DMS 273 treated with DMSO at 0.1 percent for 48 hours (cell line): ENCODE measurements at places on chromosomes 2 and 18.
A peak's percentile ranks its signal among the peaks of the same experiment; 100 is the strongest.

- DNase-seq, result no peak
Observed at GRCh38 chr2:109194620-109194937, 65.6 kb downstream of the SH3RF3 start.

DNA sequence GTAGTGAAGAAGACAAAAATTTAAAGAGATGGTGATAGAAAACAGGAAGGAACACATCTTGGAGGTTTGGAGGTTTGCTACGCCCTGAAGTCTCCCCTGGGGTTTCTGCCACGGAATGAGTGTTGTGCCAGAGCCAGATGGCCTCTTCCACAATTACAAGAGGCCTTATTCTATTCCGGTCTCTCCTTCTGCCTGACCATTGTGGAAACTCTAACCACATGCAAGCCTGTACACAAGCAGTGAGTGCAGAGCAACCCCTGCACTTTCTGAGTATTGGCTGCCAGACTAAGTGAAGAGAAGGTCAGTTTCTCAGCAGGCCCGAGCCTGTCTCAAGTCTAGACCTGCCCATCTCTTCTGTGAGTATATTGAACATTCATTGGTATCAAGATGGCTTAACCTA, 22.7 kb upstream of the MYO1B start:
- DNase-seq, result peak; percentile 51

- no peak for DNase-seq
Observed at GRCh38 chr2:154433010-154433409, 265.5 kb upstream of the KCNJ3 start.

DNA sequence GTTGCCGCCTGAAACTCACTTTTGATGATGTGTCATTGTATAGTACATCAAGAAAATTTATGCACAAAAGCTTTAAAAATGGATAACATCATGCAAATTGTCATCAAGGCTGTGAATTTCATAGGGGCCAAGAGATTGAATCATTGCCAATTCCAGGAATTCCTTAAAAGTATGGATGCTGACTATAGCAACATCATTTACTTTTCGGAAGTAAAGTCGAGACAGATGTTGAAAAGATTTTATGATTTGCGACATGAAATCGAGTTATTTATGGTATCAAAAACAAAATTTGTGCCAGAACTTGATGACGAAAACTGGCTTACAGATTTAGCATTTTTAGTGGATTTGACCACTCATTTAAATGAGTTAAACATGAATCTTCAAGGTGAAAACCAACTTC, 56.3 kb downstream of the ASB1 start:
- no peak for DNase-seq

DNA sequence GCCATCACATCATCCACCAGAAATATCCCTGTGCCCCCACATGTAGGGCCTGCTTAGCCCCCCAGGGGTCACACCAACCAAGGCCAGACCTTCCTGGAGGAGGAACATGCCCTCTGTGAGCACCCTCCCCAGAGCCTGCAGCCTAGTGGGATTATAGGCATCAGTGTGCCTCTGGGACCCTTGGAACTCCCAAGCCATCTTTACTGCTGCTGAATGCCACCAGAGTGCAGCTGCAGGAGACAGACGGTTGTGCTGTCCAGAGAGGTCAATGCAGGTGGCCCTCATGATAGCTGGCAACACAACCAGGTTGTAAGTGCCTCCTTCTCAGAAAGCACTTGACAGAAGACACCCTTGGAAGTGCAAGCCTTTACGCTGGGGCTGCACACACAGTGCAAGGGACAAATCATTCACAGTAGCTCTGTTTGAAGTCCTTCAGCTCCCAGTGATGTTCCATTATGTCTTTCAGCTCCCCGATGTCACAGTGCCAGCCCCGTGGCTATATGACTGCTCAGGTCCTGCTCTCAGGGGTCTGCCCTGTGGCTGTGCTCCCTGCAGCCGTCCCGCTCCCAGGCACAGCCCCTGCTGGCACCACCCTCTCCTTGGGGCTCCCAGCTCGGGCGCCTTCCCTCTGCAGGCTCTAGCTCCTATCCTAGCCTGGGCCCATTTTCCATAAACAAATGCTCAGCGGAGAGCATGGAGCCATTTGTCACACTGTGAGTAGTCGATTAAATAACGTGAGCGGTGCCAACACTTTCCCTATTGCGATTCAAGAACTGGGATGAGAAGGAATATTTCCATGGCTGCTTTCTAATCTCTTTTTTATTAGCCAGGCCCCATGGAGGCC, 65.1 kb downstream of the EDAR start:
- DNase-seq, result no peak

- no peak for DNase-seq
Observed at GRCh38 chr2:230335864-230336506, 9.0 kb downstream of the SP140L start.

DNA sequence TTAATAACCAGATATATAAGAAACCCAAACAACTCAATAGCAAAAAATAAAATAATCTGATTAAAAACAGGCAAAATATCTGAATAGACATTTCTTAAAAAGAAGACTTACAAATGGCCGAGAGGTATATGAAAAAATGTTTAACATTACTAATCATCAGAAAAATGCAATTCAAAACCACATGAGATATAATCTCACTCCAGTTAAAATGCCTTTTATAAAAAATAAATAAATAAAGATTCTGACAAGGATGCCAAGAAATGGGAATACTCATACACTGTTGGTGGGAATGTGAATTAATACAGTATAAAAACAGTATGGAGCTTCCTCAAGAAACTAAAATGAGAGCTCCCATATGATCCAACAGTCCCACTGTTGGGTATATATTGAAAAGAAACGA, 33.9 kb upstream of the BMP10 start:
- no peak for DNase-seq

DNA sequence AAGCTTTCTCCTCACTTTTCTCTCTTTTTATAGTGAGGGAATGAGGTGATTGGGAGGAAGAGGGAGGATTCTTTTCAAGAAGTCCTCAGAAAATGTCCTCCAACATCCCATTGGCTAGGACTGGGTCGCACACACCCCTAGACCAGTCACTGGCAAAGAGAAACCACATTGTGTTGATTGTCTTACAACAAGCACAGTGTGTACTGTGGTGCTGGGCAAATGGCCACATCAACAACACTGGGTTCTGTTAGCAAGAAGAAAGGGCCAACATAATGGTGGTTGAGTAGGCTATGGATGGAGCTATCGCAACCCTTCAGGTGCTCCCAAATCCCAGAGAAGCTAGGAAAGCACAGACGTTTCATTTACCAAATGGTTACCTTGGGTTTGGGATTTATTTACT, 18.7 kb upstream of the PTPN4 start:
- no peak for DNase-seq

DNA sequence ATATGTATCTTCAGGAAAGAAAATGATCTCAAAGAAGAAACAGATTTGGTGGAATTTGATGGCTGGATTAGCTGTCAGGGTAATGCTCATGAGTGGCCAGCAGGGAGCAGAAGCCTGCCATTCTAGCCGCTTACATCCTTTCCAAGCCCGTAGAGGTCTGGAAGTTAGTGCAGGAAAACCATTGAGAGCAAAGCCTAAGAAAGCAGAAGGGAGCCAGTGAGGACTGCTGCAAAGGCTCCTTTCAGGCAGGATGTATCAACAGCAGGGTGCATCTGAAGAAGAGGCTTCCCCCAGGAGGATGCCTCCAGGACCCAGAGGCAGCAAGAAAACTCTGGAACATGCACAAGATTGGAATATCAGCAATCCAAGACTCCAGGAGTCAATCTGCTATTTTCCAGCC, 22.9 kb upstream of the LBH start:
- DNase-seq, result peak; percentile 30

DNA sequence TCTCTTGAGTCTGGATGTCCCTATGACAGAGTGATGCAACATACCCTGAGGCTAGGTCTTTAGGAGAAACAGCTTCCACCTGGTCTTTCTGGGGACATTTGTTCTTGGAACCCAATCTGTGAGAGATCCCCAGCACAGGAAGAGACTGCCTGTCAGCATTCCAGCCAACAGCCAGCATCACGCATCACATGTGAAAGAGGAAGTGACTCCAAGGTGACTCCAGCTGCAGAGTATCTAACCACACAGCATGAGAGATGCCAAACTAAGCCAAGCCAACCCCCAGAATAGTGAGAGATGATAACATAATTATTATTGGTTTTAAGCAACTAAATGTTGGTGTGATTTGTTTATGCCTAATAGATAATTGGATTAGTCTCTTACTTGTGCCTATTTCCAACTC, 35.7 kb downstream of the C18orf63 start:
- DNase-seq, result no peak

GRCh38 chr18:79659733-79660132, 19.9 kb upstream of the CTDP1 start:
- no peak for DNase-seq

- DNase-seq, result no peak
Observed at GRCh38 chr18:9930299-9930884, 16.6 kb downstream of the VAPA start.

DNA sequence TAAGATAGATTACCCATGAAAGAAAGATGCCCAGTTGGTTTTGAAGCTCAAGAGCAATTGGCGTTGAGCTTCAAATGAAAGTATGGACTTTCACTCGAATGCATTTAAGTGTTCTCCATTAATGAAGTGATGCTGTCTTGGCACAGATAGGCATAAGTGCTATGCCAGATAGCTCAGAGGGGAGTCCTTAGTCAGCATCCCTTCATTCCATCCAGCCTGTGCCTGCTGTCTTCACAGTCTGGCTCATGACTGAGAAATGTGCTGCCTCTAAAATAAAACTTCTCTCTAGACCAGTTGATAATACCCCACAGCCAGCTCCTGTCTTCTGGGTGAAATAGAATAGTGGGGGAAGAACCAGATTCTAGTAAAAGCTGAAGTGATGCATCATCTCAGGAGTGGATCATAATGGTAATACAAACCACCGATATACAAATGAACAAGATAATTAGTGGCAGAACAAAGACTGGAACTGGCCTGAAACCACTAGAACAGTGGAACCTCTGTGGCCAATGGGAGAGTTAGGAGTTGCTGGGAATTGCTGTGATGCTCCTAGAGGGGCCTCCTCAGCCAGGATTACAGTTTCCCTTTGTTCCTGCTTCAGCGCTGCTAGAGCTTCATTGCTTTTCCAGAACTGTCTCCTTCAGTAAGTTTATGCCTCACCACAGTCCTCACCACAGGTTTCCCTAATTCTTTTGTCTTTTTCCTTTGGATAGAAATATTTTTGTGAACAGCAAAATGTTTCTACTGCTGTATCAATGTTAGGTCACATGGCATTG, 359.3 kb downstream of the KIAA1328 start:
- DNase-seq, result no peak

DNA sequence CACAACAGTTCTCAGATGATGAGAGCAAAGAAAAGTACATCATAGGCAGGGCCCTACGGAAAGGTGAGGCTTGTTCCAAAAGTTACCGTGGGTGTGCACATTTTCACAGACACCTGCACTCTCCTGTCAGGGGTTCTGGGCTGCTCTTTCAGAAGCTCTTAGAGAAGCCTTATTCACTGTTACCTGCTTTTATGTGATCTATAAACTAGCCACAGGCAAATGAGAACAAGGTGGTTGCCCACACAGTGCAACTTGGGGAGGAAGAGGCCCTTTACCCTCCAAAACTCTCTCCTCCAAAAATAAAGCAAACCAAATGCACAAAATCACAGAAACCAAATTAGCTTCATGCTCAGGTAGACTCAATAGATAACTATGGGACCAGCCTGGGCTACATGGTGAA, 11.1 kb upstream of the CUL3 start:
- no peak for DNase-seq

GRCh38 chr2:69087211-69087911, 74.4 kb downstream of the ANTXR1 start:
- no peak for DNase-seq

DNA sequence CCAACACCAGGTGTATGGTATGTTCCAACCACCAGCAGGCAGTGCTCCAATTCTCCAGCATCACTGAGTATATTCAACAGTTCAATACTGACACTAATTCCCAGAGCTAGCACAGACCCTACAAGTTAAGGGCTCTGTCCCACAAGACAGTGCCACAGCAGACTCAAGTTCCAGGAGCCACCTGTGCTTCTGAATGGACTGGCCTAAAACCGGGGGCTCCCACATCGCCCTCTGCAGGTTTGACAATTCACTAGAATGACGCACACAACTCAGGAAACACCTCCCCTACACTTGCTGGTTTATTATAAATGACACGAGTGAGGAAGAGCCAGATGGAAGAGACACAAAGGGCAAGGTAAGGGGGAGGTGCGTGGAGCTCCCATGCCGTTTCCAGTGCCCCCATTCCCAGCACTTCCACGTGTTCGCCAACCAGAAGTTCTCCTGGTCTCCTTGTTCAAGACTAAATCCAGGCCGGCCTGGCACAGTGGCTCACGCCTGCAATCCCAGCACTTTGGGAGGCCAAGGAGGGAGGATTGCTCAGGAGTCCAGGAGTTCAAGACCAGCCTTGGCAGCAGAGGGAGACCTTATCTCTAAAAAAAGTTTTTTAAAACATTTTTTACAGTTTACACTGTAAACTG, 12.2 kb upstream of the ATP6V1B1 start:
- DNase-seq, result no peak

GRCh38 chr2:44746856-44747615, 194.5 kb upstream of the SIX3 start:
- no peak for DNase-seq

- no peak for DNase-seq
Observed at GRCh38 chr2:180370511-180371205, 363.6 kb upstream of the CWC22 start.

- no peak for DNase-seq
Observed at GRCh38 chr2:238970553-238971081, 122.7 kb downstream of the TWIST2 start.

DNA sequence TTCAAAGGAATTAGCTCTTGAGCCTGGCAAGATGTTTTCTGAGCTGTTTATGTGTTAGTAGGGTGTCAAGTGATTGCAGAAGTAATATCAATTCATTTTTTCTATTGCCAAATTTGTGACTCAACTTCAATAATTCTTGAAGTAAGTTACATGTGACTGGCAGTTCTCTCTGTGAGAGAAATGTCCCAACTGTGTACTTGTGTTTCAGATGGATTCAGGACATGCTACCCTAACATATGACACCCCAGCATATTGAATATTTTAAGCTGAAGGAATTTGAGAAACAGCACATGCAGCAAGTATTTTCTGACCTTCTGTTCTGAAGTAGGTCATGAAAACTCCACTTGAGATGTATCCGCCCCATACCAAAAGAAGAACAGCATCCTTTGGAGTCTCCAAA, 263.6 kb downstream of the XIRP2 start:
- DNase-seq, result no peak

DNA sequence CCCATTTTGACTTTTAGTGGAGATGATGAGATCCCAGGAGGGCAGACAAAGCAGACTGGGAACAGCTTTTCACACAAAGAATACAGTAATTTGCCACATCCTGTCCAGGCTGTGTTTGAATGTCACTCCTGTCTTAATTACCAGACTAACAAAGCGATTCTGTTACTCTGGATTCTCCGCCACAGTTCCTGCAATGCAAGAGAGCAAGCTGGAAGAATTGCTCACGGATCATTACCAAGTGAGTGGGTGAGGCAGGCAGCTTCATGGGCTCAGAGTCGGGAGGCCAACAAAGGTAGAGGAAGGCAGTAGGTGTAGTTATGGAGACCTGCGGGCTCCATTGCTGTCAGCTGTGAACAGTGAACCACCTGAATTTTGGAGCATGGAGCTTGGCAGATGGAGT, 250.5 kb upstream of the ATP5MC3 start:
- DNase-seq, result no peak
